ENCODE measurements at places on chromosomes 1 and 21.

DNA sequence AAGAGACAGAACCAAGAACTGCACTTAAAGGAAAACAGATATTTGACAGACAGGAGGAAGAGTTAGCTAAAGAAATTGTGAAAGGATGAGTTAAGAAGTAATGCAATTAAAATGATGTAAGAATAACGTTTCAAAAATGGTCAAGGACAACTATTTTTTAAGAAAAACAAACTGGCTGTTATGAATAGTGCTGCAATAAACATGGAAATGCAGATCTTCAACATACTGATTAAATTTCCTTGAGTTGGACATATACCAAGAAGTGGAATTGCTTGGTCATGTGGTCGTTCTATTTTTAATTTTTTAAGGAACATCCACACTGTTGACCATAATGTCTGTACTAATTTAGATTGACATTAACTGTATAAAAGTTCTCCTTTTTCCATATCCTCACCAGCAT is 23.1 kb upstream of the PHTF1 start:
- DNase-seq, result no peak

- DNase-seq, result no peak
Measured at GRCh38 chr1:116067566-116067890, 43.7 kb upstream of the MAB21L3 start.

GRCh38 chr1:165452336-165453130 is 7.6 kb upstream of the RXRG start:
- DNase-seq, result no peak

DNA sequence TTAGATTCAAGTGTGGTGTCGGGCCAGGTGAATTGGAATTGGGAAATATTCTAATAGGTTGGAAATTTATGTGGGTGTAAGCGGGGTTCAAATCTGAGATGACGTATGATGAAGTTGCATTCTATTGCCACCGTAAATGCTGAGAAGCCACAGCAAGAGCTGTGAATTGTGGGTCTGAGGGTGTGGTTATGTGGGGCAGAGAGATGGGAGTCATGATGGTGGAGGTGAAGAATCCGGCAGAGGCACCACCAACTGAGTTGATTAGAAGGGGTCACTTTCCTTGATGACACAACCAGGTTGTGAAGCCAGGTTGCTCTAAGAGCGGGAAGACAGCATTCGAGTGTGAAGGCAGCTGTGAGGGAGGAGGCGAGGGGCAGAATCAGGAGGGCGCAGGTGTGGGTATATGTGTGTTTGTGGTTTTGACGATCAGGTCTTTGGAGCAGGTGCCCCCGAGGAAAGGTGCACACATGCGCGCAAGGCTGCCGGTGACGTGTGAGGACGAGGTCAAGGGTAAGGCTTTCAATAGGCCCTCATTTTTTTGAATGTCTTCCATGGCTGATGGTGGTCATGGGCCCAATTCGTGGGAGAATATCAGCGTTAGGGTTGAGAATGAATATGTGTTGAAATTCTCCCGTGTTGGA is 18.7 kb downstream of the LRRC3 start:
- no peak for DNase-seq

- DNase-seq, result no peak
Measured at GRCh38 chr1:193753038-193753756, 566.8 kb upstream of the B3GALT2 start.

GRCh38 chr1:12001249-12001917 is 17.9 kb upstream of the MIIP start:
- no peak for DNase-seq

DNA sequence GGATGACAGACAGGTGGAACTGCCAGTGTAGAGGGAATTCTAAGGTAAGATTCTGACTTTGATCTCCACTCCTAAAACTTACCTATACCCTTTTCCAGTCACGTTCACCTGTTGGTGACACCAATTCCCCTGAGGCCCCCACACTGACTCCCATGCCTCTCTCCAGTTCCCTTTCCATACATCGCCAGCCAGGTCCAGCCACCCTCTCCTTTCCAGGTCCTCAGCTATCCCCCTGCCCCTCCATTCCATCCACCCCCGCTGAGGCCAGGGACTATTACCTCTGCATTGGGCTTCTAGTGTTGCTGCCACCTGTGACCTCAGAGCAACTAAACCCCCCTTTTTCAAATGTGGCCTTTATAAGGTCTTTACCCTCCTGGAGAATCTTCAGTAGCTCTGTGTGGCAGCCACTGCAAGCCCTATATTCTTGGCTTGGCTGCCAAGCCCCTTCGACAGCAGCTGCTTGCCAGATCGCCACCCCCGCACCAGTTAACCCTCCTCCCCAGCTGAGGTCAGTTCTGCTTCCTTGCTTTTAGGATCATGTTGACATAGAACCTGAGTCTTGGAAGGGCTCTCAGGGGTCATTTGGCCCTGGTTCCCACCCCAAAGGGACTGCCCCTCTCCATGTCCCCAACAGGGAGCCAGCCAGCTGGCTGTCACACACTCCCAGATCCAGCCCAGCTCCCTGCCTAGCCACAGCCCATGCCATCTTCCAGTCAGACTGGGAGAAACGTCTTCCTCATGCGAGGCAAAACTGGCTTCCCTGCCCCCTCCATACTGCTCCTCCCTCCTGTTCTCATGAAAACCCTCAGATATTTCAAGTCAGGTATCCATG is 14.7 kb downstream of the CSF1 start:
- no peak for DNase-seq

- DNase-seq, result no peak
Measured at GRCh38 chr1:14442669-14443068, 155.8 kb upstream of the KAZN start.

DNA sequence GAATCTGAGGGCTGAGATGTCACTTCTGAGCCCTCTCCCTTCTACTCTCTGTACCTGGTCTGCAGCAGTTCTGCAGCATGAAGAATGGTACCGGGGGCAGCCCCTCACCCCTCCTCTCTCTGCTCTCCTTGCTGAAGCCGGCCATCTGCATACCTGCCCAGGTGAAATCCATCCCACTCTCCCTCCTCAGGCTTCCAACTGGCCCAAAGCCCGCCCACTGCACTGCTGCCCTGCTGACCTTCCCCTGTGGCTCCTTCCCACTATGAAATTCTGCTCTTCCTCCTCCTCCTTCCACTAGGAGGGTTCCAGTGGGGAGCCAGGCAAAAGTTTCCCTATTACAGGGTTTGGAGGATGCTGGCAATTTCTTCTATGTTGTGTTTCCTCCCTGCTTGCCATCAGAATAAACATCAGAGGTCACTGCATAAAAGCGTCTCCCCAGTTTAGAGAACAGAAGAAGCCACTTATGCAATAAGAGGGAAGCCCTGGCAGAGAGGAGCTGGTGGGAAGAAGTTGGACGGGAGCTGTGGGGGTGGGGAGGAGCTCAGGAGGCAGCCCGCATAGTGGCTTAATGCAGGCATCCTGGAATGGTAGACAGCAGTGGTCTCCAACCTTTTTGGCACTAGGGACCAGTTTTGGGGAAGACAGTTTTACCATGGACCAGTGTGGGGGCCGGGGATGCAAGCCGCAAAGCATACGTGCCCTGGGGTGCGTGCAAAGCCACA is 30.3 kb downstream of the TMCO4 start:
- DNase-seq, result no peak

GRCh38 chr21:44444286-44444931 is 10.9 kb upstream of the LRRC3 start:
- no peak for DNase-seq

- no peak for DNase-seq
Measured at GRCh38 chr1:206649261-206649921, 14.1 kb downstream of the DYRK3 start.

GRCh38 chr1:71647513-71648300 is 566.9 kb upstream of the ZRANB2 start:
- no peak for DNase-seq

- DNase-seq, result no peak
Measured at GRCh38 chr1:209883341-209883971, 54.6 kb upstream of the SYT14 start.

GRCh38 chr21:37220433-37220980 is 46.6 kb downstream of the VPS26C start:
- no peak for DNase-seq

- no peak for DNase-seq
Measured at GRCh38 chr1:185581961-185582725, 152.0 kb upstream of the HMCN1 start.

GRCh38 chr1:39047374-39048229 is 21.5 kb downstream of the NDUFS5 start:
- peak; percentile 30 for DNase-seq

GRCh38 chr1:54940042-54940441 is 40.4 kb upstream of the TMEM61 start:
- DNase-seq, result no peak

DNA sequence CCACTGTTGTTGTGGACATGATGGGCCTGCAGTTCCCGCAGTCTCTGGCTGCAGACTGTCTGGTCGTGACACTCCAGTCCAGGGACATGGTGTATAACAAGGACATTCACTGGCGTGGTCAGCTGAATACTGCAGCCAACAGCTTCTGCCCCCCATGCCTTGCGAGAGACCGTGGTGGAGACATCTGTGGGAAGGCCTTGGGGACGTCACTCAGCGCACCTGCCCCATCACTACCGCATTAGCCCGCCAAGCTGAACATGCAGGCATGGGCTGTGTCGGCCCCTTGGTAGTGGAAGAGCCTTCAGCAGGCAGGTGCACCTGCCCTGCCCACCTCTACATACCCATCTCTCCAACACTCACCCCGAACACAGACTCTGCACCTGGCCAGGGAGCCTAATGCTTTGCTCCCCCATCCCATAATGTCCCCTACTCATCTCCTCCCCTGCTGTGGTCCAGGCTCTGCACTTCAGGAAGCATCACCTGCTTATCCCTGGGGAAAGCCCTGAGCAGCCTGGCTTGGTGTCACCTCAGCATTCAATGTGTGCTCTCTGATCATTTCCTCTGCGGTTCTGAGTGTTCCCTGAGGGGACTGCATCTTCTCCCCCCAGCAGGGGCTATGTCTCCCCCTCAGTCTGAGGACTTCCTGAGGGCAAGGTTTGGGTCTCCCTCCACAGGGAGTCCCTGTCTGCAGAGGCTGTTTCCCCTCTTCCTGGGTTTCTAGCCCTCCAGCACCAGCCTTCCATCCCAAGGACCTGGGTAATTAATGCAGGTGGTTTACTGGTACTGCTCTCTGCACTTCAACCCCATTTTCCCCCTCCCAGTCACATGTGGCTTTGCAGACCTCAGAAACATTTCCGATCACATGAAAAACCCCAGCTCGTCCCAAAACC is 3.2 kb downstream of the PGLYRP4 start:
- peak; percentile 51 for DNase-seq

GRCh38 chr1:218456444-218456843 is 111.3 kb downstream of the TGFB2 start:
- no peak for DNase-seq

- no peak for DNase-seq
Measured at GRCh38 chr1:96863449-96863848, 141.9 kb downstream of the PTBP2 start.

- DNase-seq, result no peak
Measured at GRCh38 chr21:23887725-23888306, 1719.5 kb downstream of the MRPL39 start.

GRCh38 chr1:10380594-10381275 is 18.1 kb upstream of the PGD start:
- DNase-seq, result no peak

DNA sequence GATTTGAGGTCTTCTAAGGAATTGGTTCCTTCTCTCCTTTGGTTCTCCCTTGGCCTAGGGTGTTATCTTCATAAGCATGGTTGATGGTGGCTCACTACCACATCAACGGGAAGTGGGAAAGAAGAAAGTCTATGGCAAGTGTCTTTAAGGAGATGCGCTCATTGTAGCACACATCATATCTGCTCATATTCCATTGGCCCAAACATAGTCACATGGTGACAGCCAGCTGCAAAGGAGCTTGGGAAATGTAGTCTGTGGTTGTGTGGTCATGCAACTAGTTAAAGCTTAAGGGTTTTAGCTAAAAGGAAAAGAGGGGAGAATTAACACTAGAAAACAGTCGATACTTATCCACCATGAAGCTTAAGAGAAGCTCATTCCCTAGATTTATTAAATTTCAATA is 11.4 kb upstream of the MRPS6 start:
- no peak for DNase-seq

DNA sequence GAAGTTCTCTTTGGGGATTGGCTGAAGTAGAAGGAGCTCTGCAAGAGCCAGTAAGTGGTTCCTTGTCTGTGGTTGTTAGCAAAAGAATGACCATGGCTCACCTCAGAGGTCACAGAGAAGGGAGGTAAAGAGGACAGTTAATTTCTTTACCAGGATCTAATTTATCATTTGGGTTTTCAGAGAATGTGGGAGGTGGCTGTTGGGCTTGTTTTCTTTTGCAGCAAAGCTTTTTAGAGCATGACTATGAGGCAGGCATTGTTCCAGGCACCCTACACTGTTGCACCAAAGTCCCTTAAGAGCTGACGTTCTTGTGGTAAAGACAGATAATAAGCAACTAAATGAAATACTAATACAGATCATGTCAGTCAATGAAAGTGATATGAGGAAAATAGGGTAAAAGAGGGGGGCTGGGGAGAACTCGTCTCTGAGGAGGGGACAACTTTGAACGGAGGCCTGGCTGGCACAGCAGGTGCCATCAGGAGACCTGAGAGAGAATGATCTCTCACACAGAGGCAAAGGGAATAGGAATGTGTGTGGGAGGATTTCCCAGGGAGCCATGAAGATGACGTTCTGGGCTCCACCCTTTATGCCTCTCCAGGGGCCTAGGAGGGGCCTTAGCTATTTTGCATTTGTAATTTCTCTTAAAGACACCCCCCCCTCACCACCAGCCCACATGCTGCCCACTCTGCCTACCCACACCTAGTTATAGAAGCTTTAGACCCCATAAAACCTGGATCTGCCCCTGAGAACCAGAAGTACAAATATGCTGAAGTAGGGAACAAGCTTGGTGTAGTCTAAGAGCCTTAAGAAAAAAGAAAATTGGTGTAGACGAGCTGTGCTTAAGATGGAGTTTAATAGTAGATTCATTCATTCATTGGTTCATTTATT is 177.5 kb downstream of the ROR1 start:
- DNase-seq, result no peak

- no peak for DNase-seq
Measured at GRCh38 chr1:238176441-238176840, 285.7 kb upstream of the ZP4 start.

DNA sequence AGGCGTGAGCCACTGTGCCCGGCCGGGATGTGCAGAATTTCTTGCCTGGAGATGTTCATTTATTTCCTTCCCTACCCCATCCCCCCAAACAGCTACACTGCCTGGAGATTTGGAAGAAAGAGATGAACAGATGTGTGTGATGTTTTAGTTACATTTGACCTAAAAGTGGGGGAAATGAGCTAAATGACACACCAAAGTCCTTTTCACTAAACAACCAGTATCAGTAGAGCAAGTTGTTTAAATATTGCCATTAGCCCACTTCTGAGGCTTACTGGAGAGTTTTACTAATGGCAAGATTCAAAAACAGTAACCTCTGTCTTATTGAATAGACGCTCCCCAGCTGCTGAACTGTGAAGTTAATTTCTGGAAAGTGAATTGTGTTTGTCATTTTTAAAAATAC is 100.1 kb downstream of the RUNX1 start:
- DNase-seq, result no peak

DNA sequence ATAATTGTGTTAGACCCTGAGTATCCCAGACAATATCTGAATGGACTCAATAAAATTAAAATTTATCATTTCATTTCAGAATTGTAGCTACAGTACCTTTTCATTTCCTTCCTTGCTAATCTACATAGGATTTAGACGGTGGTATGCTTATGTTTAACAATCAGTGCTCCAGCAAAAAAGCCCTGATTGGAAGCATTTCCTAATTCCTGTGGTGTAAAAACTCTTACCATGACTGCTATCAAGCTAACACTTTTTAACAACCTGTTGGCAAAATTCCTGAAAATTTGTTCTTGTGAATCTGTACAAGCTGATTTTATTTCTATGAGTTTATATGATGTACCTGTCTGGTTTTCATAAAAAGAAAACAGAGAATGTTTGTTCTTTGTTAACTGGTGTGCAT is 5.2 kb upstream of the FNBP1L start:
- no peak for DNase-seq

Data from GM12878 (cell line).